EH (cell line): ENCODE measurements at places on chromosomes 7 and 10.

DNA sequence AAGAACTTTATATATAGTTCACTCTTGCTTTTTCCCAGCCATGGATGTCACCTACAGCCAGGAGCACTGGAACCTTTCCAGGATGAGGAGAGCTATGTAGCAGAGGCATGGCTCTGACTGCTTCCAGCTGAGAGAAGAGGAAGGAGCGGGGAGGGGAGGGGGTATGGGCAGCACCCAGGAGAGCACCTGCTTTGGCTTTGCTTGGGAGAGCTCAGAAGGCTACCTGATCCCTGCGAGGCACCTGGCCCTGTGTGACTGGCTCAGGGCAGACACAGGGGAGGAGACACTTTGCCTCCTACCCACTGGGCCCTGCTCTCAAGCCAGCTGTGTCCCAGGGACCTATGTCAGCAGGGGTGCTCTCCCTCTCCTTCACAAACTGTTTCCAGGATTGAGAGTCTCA is 67.1 kb downstream of the HK1 start:
- no peak for DNase-seq

DNA sequence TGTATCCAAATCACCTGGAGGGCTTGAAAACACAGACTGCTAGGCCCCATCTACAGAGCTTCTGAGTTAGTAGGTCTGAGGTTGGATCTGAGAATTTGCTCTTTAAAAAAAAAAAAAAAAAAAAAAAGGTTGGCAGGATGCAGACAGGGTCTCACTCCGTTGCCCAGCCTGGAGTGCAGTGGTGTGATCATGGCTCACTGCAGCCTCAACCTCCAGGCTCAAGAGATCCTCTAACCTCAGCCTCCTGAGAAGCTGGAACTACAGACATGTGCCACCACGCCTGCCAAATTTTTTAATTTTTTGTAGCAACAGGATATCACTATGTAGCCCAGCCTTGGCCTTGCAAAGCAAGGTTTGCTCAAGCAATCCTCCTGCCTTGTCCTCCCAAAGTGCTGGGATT is 8.0 kb downstream of the GDI2 start:
- no peak for DNase-seq

DNA sequence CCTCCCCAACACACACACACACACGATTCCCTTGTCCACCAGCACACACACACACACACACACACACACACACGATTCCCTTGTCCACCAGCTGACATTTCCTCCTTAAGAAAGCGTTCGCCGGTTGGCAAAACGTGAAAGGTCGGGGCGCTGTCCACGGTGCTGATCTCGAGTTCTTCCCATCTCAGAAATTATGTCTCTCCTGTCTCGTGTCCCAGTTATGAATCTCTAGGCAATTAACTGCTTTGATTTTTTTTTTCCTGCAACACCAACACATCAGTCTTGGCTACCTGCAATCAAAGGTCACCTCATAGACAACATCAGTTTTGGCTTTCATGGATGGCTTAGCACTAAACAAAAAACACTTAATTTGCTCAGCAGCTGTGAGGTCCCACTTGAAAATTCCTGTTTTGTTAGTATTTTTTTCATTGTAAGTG is 1.9 kb downstream of the INA start:
- DNase-seq = peak; percentile 54

GRCh38 chr7:121351682-121352081 is 22.9 kb downstream of the WNT16 start:
- DNase-seq = no peak
